ENCODE measurements at places on chromosomes 5 and 9.

DNA sequence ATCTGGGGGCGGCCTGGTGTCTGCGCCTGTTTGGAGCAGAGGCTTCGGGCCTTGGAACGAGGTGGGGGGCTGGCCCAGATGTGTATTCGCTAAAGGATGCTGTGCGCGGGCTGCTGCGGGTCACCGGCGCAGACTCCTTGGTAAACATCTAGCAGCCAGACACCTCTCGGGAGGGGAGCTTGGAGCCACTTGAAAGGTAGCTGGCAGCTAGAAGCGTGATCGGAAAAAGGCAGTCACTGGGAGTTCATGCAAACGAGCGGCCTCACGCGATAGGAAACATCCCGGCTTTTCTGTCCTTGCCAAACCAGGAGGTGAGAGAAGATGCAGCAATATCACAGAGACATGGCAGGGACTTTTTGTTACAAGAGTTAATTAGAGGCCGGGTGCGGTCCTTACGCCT is 8.1 kb downstream of the LAMC3 start:
- DNase-seq: no peak

DNA sequence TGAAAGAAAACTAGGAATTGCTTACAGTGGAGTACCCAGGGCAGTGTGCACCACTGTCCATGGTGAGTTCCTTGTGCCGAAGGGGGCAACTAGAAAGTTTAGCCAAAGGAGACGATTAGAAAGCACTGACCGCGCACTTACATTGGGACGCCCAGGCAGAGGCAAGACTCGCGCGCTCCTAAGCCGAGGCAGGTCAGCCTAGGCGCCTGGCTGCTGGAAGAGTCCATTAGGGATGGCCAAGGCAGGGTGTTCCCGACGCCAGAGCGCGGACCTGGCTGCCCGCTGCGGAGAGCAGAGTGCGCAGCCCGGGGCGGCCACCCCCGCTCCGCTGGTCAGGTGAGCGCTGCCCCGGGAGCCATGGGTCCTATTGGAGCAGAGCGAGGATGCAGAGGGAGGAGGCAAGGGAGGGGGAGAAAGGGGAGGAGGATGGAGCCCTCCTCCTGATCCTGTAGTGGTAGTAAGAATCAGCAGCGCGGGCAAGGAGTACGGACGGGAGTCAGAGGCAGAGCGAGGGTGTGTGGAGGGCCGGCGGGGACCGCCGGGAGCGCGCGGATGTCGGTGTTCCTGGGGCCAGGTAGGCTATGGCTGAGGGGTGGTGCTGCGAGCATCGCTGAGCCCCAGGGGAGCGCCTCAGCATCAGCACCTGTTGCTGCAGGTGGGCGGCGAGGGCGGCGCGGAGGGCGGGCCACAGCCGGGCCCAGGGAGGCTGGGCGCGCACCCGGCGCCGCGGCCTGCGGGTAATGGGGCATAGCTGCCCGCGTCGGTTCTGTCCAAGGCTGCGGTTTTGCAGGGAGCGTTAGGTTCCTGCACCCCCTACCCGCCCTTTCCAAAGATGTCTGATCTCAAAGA is at the start of gene ADGRV1:
TSS of gene ADGRV1 (plus strand) at position 454 of the 849 bp plus-strand sequence. CDS start at position 553, 99 bp downstream.
- DNase-seq: no peak

DNA sequence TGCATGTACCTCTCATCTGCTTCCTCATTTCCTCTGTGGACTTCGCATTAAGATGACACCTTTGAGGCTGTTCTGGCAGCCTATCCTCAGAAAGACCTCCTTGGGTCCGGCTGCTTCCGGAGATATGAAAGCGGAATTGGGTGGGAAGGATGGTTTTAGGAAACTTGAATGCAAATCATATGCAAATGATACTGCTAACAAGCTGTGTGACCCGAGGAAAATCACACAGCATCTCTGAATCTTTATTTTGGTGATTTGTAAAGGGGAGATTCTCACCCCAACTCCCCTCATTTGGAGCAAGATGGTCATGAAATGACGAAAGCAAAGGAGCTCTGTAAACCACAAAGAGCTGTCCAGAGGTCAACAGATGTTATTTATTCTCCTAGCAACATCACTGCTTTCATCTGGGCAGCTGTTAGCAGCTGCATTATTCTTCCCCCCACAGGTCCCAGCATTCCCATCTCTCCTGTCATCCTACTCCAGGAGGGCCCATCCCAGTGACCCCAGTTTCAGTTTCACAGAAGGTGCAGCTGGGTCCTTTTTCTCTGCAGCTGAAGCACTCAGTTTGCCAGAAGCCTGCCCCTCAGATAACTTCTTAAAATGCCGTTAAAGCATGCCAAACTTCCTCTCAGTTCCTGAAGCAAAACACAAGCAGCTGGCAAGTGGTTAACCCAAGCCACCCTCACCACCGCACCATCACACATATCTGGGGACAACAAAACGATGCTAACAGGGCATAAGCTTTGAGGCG is 269.5 kb downstream of the SEC61B start:
- DNase-seq: no peak

DNA sequence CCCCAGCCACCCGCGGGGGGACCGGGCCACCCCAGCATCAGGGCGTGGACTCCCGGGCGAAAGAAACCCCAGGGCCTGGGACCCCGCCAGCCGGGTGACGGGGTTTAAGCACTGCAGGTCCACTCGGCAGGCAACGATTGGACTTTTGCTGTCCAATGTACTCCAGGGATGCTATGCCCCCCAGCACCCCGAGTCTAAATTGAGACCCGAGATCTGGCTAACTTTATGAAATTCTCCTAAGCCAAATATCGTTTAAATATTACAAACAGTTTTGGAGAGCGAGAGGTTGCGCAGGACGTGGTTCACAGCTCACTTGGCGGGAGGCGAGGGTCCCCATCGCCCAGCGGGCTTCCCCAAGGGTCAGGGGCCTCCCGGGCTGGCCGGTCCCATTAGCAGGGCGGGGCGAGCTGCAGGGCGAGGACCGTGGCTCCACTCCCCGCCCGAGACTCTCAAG is 384 bp upstream of the MRPS2 start:
- DNase-seq: no peak

DNA sequence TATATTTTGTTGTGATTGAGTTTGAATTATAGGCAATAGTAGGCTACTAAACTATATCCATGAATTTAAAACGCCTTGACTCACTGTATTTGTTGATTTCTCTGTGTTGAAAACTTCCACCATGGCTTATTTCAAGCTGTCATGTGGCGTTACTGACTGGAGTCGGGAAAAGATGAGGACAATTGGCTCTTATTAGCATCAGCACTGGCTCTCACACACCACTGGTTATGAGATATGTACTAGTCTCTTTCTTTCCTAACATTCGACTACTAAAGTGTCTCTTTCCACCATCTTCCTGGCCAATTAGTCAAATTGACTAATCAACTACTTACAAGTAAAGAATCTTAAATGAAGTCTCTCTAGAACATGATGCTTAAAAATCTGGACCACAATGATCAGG is 9.1 kb upstream of the DAB2 start:
- no peak for DNase-seq

GRCh38 chr9:13616491-13617035 is 337.1 kb upstream of the MPDZ start:
- no peak for DNase-seq

- DNase-seq: no peak
Observed at GRCh38 chr5:32589942-32590869, 4.8 kb downstream of the SUB1 start.

DNA sequence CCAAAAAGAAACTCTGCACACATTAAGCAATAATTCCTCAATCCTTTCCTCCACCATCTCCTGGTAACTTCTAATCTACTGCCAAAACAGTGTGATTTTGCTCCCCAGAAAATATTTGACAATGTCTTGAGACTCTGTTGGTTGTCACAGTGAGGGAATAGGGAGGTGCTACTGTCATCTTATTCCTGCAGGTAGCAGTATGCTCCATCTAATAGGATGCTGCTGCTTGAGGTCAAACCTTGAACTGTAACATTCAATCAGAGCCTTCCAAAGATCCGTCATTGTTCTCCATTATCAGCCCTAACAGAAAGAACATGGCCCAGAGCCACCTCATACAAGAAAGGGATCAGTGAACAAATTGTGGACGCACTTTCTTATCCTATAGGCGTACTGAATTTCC is 514.7 kb upstream of the GRIN3A start:
- no peak for DNase-seq

GRCh38 chr5:173852790-173853359 is 35.3 kb upstream of the CPEB4 start:
- DNase-seq: no peak

DNA sequence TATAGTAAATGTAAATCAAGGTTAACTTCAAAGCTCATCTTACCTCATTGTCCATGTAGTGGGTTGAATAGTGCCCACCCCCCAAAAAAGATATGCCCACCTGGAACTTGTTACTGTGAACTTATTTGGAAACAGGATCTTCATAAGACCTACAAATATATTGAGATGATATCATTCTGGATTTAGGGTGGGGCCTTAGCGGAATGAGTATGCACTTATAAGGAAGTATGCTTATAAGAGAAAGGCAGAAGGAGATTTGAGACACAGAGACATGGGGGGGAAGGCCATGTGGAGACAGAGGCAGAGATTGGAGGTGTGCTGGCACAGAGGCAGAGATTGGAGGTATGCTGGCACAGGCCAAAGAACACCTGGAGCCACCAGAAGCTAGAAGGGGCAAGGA is 2.6 kb upstream of the PRRC1 start:
- no peak for DNase-seq

GRCh38 chr5:30594331-30594730 is 599.2 kb upstream of the CDH6 start:
- no peak for DNase-seq

GRCh38 chr9:129851821-129852220 is 16.6 kb downstream of the USP20 start:
- no peak for DNase-seq

DNA sequence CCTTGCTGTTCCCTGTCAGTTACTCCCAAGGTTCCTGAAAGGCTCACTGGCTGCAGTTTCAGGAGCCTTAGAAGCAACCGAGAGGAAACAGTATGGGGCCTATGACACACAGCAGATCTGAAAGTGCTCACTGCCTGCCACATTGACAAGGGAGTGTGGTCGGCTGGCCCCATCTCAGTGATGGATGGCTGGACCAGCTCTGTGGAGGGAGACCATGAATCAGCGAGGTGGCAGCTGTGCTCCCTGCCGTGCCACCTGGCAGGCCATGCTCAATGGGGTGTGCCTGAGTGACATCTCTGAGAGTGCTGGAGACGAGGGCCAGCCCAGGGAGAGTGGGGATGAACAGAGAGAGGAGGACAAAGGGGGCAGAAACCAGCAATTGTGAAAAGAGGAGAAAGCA is 49.1 kb downstream of the DOCK2 start:
- DNase-seq: no peak

DNA sequence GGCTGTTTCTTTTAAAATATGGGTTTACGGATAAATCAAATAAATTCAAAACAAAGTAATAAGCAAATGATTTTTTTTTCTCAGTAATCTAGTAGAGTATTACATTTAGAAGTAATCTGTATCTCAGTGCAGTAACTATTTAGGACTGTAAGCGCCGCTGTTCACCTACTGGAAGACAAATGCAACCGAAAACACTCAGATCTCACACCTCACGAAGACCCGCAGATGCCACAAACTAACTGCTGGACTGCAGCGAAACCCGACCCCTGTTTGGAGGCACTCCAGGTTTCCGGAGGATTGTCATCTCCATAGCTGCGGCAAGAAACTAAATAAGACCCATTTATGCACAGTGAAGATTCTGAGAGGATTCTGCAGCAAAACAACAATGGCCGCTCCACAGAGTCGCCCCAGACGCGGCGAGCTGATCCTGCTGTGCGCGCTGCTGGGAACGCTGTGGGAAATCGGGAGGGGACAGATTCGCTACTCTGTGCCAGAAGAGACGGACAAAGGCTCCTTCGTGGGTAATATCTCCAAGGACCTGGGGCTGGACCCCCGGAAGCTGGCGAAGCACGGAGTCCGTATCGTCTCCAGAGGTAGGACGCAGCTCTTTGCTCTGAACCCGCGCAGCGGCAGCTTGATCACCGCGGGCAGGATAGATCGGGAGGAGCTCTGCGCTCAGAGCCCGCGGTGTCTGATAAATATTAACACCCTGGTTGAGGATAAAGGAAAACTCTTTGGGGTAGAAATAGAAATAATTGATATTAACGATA is at the start of gene PCDHGA8:
TSS of gene PCDHGA8 (plus strand) at position 205 of the 770 bp plus-strand sequence. CDS start at position 386, 181 bp downstream.
- DNase-seq: no peak

- no peak for DNase-seq
Observed at GRCh38 chr5:89697581-89697980, 712.0 kb downstream of the CETN3 start.

Data from activated T-helper 1 cell treated with Interleukin-2 at 50 U/mL for 16 hours (primary cell).